ENCODE measurements at places on chromosomes 7 and 10.

GRCh38 chr10:28684986-28685580 is 7.8 kb downstream of the BAMBI start:
- no peak for DNase-seq

- DNase-seq, result no peak
Observed at GRCh38 chr7:46003896-46004875, 83.1 kb upstream of the IGFBP3 start.

DNA sequence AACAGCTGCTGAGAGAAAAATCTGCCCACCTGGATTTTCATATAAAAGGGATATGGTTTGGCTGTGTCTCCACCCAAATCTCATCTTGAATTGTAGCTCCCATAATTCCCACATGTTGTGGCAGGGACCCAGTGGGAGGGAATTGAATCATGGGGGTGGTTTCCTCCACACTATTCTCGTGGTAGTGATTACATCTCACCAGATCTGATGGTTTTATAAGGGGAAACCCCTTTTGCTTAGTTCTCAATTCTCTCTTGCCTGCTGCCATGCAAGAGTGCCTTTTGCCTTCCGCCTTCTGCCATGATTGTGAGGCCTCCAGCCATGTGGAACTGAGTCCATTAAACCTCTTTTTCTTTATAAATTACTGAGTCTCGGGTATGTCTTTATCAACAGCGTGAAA is 20.8 kb upstream of the MKI67 start:
- no peak for DNase-seq

DNA sequence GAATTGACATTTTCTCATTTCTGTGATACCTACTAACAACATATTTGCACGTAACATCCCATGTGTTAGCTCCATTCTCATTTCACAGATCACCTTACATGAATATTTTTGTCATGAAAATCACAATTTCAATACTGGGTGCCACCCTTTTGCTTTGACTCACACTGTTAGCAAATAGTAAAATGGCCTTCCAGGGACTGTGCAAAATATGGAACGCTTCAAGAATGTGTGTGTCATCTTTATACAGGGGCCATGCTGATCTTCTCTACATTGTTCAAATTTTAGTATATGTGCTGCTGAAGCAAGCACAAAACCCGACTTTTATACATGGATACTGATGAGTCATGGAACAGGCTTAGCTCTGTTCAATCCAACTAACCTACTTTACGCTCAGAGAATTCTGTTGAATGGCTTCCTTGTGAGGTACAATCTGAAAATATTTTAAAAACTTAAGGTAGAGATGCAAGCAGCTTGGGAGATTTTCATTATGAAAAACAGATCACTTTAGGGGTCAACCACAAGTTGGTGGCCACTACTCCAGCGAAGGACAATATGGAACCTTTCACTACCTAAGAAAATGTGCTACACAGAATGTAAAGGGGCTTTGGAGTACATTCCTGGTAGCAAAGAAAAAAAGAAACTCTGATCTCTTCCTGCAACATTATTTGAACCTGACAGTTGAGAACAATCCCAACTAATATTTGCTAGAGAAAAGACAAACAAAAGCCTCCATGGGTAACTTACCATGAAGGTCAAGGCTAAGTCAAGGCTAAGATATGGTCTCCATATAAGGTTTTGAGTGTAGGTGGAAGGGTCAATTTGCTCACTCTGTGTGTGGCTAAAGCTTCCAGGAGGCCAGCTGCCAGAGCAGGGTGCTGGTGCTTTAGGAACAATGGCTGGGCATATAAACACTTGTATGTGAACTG is 11.9 kb downstream of the ANKRD26 start:
- DNase-seq, result no peak

DNA sequence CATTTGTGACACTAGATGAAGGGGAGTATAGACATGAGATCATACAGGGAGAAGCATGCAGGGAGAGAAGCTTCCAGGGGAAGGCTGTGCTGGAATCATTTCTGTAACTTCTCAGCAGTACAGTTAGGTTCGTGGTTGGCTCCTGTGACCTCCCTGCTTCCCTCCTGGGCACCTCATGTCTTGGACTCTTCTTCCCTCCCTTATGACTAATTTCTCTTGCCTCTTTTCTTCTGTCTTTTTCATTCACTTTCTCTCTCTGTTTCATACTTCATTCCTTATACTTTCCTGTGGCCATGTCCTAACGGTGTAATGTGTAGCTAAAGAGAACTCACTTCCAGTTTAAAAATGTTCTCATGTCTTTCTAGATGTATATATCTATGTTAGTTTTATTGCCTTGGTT is 19.1 kb upstream of the HKDC1 start:
- no peak for DNase-seq

DNA sequence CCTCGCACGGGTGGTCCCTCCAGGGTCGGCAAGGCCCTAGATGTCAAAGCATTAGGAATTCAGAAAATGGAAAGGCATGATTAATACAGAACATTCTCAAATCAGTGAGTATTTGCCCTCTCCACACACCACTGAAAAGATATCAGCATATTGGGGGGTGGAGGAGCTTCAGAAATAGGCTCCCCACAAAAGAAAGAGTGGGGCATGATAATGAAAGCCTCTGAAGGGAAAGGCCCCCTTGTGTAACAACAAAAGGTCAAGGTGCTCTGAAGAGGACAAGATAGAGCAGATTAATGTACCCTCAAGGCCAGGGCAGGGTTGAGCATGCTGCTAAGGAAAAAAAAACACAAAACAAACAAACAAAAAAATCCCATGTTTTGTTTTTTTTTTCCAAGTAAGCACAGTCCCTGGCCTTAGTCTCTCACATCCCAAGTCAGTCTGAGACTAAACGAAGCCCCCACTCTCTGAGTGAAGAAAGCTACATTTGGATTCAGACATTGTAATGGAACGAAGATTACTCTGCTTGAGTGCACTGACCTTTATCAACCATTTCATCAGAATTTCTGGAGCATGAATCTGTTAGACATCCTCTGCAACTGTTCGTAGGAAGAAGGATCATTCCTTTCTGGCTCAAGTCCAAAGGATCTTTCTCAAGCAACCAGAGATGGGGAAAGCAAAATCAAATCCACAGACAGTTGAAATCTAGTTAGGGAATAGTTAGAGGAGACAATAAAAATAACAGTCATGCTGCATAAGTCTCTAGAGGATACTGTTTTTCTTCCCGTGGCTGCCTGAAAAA is 27.4 kb upstream of the DGKI start:
- no peak for DNase-seq

- no peak for DNase-seq
Observed at GRCh38 chr7:39515534-39516228, 50.5 kb upstream of the YAE1 start.
